HL-60 (cell line): ENCODE measurements at places on chromosomes 5 and 9.

DNA sequence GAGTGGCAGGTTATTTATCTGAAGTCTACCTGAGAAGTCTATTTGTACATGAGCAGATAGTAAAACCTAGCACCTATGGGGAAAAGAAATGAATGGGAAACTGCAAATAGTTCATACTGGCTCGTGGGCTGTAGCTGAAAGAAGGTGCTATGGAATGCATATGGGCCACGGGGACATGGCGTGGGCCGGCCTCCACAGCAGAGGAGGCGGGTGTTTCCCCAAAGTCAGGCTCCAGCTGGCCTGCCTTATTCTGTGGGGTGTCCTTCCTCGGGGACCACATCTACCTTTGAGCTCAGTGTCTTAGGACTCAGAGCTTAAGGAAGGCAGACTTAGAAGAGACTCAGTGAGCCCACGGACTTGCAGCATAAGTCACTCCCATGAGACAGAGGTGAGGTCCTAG, 350.5 kb upstream of the PANK3 start:
- DNase-seq: no peak

- DNase-seq: peak; percentile 31
These were observed 764 bp downstream of the CAMLG start for GRCh38 chr5:134738963-134739661.

DNA sequence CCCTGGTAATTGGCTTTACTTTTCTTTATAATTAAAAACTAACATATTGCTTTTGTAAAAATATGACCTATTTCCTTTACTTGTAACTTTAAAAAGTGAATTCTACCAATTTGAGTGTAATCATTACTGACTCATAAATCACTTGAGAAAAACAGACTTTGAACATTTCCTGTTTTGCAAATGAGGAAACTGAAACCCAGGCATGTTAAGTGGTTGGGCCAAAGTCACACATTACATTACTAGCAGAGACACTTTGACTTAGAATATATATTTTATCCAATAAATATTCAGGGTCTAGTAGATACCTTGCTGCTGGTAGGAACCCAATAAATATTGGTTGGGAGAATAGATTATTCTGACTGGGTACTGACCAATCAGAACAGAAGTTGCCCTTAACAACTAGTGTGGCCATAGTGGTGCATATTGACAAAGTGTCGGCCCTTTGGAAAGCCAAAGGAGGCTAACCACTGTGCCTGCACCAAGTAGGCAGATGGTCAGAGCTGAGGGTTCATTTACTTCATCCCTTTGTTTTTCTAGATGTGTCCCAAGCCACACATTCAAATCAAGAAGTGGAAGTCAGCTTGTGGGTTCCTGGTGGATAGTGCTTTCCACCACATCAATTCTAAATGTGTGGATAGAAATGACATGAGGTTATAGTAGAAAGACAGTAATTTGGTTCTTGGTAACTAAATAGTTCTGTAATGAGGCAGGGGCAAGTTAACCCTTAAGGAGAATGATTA, 365.1 kb upstream of the RIOK2 start:
- DNase-seq: no peak

DNA sequence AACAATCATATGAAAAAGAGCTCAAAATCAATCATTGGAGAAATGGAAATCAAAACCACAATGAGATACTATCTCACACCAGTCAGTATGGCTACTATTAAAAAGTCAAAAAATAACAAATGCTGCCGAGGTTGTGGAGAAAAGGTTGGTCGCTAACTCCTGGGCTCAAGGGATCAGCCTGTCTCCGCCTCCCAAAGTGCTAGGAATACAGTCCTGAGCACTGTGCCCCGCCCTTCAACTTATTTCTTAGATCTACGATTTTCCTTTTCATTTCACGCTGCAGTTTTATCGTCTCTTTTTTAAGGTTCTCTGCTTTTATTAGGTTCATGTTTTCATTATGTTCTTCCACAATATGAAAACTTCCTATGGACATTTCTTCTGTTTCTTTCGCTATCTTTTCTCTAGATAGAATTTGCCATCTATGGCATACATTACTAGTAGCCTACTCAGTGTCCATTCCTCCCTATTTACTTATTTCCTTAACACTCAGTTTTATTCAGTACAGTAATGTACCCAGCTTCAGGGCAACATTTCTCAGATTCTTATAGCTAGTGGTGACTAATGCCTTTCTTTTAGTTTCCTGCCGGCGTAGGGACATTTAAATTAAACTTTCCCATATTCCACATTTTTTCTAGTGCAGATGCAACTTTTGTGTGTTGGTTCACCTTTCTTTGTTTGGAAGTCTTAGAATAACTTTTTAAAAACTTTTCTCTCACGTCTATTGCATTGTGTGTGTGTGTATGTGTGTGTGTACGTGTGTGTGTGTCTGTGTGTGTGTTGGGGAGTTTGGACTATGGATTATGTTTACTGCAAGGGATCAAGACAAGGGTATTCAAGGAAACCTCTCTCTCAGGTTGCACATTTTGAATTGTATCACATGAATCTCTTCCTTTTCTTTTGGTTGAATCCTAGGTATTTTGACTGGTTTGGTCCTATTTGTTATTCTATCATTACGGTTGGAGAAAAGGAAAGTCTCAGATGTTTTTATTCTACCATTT, 21.6 kb upstream of the FBN2 start:
- DNase-seq: no peak

GRCh38 chr9:134059661-134060395, 8.0 kb downstream of the BRD3 start:
- DNase-seq: peak; percentile 60

- no peak for DNase-seq
These were observed 31.4 kb downstream of the GCNT1 start for GRCh38 chr9:76490249-76490990.

GRCh38 chr5:90873033-90873517, 314.5 kb downstream of the ADGRV1 start:
- no peak for DNase-seq

DNA sequence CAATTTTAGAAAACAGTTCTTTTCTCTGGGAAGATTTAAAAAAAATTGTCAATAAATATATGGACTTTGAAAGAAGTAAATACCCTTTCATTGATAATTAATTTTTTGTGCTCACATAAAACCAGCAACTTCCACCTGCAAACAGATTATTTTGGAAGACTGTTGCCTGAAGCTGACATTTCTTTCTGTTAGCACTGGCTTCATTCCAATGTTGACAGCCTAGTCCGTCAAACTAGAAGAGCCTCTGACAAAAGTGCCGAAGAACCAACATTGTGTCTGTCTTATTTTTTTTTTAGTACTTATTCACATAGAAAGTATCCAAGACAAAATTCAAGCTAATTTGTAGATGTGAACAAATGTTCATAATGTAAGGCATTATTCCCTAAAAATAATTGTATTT, 108.6 kb upstream of the TMEM161B start:
- no peak for DNase-seq

- DNase-seq: no peak
These were observed 98.1 kb downstream of the SREK1 start for GRCh38 chr5:66242050-66242715.

DNA sequence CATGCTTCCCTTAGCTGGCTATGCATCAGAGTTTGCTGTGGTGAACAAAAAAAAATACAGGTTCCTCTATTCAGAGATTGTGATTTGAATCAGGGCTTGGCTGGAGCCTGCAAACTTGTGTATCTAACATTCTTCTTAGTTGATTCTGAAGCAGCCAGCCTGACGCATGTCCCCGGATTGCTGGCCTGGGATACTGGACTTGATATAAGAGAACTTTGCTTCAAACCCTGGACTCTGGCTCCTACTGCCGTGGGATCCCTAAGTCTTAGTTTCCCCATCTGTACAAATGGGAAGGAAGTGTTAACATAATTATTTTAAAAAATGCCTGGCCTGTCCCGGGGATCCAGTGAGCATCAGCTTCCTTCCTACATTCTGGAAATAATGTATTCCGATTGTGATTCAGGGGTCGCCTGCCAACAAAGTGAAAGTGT, 292.8 kb downstream of the ARHGEF28 start:
- no peak for DNase-seq

- DNase-seq: peak; percentile 34
These were observed 8.1 kb downstream of the SLC12A7 start for GRCh38 chr5:1103505-1104326.

DNA sequence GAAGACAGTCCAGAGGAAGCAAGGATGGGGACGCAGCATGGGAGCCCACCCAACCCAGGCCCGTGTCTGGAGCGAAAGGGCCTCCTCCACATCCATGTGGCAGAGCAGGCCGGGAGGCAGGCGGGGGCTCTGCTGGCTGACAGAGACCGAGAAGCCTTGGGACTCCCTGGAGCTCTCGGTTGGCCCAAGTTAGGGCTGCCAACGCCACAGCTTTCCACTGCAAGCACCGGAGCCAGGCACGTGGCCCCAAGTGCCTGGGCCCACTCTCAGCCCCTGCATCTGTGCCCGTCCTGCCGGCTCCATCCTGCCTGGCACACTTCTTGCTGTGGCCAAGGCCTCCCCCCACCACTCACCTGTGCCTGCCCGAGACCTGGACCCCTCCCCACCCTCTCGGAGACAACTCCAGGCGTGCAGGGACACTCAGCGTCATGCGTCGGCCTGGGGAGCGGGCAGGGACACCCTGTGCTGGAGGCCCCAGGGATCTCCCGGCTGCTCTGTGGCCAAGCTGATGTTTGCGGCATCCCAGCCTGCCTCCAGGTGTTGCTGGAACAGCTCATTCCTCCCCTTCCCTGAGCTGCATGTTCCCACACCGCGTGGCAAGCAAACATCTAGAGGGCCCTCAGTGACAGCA, 31.5 kb downstream of the SLC6A3 start:
- DNase-seq: no peak

DNA sequence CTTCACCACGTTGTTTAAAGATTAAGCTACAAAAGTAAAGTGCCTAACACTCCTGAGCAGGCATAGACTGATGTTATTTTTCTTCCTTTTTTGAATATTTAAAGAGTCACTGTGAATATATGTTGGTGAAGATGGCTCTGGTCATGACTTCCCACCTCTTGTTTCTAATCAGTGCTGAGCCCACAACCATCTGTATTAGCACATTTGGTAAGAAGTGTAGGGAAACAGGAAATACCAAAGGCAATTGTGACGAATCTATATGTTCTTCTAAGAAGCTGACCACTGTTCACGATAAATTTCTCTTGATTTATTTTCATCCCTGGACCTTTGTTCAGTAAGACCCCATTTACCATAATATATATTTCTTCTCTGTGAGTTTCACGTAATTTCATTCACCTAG, 108.3 kb upstream of the PCA3 start:
- no peak for DNase-seq

GRCh38 chr5:61590473-61590872, 258.4 kb downstream of the ZSWIM6 start:
- DNase-seq: no peak

- DNase-seq: no peak
These were observed 55.5 kb downstream of the TENT4A start for GRCh38 chr5:6768590-6769230.

DNA sequence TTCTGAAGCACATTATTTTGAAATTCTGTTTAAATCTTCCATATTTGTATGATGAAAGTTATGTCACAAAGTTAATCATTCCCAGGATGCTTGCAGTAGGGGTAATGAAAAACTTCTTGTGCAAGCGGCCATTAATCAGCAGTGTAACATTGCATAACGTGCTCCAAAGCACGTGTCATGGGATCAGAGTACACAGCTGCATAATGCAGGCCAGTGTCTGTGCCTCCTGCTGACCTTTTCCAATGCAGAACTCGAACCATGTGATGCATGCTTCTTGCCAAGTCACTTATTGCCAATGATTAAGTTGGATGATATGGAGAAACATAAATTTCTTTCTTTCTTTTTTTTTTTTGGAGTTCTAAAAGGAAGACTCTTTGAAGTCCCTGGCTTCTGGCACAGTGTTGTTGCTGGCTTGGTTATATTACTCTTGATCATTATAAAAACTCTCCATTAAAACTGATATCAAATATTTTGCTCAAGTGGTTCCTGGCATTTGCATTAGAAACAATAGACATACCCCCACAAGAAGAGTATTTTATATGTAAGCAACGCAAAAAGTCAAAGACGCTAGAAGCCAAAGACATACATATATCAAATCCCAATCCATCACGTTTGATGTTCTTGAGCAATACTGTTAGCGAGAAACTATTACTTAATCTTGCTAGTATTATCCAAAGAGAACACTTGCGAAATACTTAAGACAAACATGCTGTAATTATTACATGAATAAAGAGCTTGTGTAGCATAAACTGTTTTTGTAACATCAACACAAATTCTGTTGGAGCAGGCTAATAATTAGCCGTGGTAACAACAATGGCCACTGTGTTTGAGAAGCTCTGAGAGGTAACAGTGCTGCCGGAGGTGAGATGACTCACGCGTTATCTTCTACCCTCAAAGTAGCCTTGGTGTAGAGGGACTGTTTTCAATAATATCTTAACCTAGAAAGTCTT, 164.2 kb downstream of the AUH start:
- DNase-seq: peak; percentile 88

- peak; percentile 78 for DNase-seq
These were observed at the start of gene SREK1 for GRCh38 chr5:66144074-66144833. Gene SREK1, plus strand, starts transcription at chr5:66144300. Its CDS starts 77 bp downstream, at chr5:66144377.

DNA sequence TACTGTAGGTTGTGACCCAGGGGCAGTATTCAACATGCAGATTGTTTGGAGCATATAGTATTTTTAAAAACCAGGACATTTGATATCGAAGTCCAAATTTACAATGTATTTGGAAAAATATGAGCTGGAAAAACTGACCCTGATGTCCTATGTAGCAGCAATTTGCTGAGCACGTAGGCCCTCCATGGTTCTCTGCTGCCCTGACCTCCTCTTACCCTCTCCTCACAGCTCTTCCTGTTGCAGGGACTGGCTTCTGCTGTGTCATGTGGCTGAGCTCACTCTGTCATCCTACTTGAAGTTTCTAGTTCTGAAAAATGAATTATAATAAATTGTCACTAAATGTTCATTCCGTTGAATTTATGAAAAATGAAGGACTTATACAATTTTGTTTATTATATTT, 4.1 kb upstream of the ASPN start:
- no peak for DNase-seq

DNA sequence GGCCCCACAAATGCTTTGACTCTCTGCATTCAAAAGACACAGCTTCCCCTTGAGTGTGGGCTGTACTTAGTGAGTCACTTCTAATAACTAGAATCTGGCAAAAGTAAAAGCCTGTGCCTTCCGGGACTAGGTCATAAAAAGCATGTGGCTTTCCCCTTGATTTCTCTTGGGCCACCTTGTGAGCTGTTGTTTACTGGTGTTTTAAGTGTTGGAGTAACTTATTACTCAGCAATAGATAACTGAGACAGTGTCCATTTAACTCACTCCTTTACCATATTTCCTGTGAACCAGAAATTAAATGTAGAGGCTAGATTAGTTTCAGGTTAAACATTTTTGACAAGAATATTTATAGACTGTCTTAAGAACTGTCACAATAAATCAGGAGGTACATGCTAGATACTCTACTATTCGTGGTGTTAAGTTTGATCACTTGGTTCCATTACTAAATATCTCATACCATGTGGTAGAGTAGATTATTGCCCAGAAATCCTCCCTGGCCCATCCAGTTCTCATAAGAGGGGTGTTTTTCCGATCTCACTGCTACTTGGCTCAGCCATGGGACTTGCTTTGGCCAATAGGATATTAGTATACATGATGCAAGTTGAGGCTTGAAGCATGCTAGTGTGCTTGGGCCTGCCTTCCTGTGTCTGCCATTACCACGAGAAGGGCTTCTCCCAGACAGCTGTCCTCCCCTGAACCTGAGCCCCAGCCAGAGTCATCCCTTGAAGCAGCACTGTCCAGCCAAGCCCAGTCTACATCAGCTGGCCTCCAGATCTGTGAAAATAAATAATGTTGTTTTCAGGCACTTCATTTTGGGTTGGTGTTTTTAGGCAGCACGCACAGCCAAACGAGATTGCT, 10.4 kb upstream of the CMBL start:
- no peak for DNase-seq
